ENCODE measurements at places on chromosomes 3 and 15.

- no peak for DNase-seq
Measured at GRCh38 chr15:63544258-63545026, 40.0 kb downstream of the USP3 start.

- DNase-seq: no peak
Measured at GRCh38 chr15:77738441-77739302, 106.0 kb upstream of the LINGO1 start.

DNA sequence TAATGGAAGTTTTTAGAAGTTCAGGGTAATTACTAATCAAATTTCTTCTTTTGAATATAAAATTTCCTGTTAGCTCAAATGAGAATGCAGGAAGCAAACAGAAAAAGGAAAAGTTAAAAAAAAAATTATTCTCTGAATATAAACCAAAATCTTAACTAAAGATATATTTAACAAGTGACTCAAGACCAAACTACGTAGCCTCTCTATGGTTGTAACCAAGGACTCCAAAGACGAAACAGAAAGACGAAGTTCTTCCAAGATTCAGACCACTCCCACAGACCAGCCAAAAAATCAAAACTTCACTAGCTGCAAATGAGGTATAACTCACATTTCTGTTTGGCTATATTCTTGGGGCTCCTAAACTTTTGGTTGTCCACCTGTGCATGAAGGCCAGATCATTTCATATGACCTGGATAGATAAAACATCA, 846.5 kb upstream of the ALCAM start:
- no peak for DNase-seq

GRCh38 chr3:133860519-133860918, 35.2 kb downstream of the RAB6B start:
- no peak for DNase-seq

- DNase-seq: no peak
Measured at GRCh38 chr15:36438499-36438898, 140.9 kb upstream of the CDIN1 start.

DNA sequence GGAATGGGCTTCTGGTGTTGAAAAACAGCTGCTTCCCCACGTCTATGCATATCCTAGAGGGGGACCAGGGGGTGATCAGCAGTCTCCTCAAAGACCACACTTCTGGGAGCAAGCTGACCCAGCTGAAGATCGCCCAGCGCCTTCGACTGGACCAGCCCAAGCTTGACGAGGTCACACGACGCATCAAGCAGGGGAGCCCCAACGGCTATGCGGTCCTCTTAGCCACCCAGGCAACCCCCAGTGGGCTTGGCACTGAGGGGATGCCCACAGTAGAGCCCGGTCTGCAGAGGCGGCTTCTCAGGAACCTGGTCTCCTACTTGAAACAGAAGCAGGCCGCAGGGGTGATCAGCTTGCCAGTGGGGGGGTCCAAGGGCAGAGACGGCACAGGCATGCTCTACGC, 2.5 kb downstream of the RBM15B start:
- DNase-seq: no peak

DNA sequence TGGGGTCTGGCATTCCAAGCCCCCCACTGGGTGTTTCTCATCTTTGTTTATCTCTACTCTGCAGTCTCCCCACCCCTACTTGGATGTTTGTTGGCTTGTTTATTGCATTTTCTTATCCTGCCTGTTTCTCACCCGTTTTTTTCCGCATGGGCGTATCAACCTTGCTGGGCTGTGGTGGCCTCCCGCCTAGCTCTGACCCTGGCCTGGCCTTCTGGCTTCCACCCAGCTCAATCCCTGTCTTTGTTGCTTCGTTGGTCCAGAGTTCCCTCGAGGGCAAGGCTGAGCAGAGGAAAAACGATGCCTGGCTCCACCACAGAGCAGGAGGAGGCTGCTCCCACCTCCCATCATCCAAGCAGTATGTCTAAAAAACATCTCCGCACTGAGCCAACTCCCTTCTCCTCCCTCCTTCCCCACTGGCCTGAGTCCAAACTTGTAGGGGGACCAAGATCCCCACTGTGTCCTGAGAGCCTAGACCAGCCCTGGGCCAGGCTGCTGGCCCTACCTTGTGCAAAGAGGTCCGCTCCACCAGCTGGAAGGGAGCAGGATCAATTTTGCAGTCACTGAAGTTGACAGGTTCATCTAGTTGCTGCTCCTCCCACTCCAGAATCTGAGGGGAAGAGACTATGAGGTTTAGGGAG, 9.8 kb downstream of the CLCN2 start:
- no peak for DNase-seq

DNA sequence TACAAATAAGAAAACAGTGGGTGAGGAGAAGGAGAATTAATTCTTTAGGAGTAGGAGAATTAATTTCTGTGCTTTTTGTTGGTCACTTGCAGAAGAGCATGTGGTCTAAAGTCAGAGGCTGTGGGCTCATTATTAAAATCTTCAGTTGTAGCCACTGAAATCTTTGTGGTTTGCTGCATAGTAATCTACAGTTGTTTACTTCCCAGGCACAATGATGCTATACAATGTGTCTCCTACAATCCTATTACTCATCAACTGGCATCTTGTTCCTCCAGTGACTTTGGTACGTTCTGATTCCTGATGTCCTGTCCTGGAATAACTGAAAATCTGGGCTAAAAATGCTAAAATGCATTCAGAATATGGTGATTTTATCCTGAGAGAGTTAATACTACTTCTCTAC, 21.0 kb downstream of the IFT122 start:
- no peak for DNase-seq

GRCh38 chr3:10374311-10374710, 53.4 kb upstream of the SEC13 start:
- DNase-seq: no peak

GRCh38 chr15:39591141-39591895, 10.4 kb downstream of the THBS1 start:
- DNase-seq: no peak

- DNase-seq: no peak
Measured at GRCh38 chr15:68693071-68693470, 114.3 kb downstream of the CORO2B start.

GRCh38 chr3:59609657-59610348, 560.0 kb upstream of the CFAP20DC start:
- no peak for DNase-seq

- DNase-seq: no peak
Measured at GRCh38 chr3:72186400-72186855, 401.5 kb upstream of the PROK2 start.

GRCh38 chr3:171230865-171231264, 204.3 kb upstream of the SLC2A2 start:
- no peak for DNase-seq

GRCh38 chr3:17801131-17801530, 58.7 kb upstream of the TBC1D5 start:
- DNase-seq: no peak

- no peak for DNase-seq
Measured at GRCh38 chr3:142646020-142646785, 50.0 kb downstream of the PLS1 start.

DNA sequence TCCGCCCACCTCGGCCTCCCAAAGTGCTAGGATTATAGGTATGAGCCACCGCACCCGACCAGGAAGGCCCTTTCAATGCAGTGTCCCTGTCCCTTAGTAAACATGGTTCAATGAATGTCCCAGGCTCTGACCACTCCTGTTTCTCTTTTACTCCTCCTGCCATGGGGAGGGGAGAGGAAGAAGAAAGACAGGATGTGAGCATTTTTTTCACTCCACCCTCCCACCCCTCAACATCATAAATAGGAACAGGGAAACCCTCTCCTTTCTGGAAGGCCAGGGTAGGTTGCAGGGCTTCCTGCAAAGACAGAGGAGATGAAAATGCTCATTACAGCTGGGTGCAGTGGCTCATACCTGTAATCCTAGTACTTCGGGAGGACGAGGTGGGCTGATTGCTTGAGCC, 7.5 kb upstream of the TATDN2 start:
- DNase-seq: no peak

- DNase-seq: no peak
Measured at GRCh38 chr3:126345641-126346460, 11.4 kb downstream of the KLF15 start.

DNA sequence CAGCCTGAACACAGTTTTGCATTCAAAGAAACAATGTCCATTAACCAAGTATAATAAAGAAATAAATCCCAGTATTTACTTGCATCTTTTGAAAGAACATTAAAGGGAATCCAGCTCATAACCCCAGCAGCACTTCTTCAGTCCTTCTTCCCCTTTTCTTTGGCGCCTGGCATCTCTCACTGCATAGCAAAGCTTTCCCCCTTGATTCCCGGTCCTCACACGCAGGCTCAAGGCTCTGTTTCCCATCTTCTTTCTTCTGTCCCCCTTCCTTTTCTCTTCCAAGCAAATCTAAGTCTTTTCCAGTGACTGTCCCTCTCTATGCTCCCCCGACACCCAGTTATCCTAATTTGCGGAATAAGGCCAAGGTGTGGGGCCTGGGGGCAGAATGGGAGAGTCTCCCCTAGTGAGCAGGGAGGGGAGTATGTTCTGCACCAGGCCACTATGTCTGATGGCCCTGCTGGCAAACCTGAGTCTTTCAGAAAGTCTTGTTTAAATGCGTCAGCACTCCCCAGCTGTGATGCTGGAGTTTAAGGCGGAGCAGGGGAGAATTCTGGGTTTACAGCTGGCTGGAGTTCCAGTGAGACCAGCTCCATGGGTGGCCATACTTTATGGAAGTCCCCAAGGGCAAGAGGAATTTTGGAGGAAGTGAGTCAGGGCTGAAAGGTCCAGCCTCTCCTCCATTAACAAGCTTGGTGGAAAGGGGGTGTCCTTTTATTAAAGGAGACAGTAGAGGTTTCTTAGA, 42.1 kb downstream of the GOLGA6A start:
- DNase-seq: no peak

GRCh38 chr15:52334491-52335160, 39.0 kb upstream of the MYO5C start:
- DNase-seq: no peak

DNA sequence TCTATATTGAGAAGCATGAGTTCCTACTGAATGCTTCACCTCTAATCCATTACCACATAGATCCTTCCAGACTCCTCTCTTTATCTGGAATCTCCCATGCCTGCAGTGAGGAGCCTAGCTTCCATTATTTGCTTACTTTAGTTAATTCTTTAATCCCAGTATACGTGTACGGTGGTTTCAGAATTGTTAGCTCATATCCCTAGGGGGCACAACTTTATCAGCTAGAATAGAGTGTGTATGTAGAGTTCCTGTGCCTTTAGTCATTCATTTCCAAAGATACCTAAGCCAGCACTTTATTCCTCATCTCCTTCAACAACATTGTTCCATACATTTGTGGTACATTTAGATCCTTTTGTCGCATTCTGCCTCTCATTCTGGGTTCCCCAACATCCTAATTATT, 226.0 kb downstream of the TJP1 start:
- no peak for DNase-seq

GRCh38 chr3:61008998-61009380, 242.3 kb downstream of the FHIT start:
- DNase-seq: no peak

DNA sequence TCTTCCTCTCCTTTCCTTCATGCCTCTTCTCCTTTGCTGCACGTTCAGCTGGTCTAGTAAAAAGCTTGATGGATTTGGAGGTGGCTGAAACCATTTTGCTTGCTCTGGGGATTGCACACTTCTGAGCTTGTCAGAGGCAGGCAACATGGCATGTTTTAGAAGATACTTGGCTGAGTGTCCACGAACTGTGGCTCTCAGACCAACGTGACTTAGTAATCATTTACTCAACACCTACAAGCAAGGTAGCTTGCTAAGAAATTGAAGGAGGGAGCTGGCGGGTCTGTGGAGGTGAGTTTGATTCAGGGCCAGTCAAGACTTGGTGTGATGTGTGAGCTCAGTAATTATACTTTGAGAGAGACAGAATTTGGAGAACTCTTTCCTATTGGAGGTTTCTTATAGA, 196.0 kb downstream of the LPP start:
- no peak for DNase-seq

GRCh38 chr3:60399292-60399691, 852.0 kb downstream of the FHIT start:
- DNase-seq: no peak

- DNase-seq: no peak
Measured at GRCh38 chr3:159775372-159775961, 213.2 kb upstream of the IL12A start.

DNA sequence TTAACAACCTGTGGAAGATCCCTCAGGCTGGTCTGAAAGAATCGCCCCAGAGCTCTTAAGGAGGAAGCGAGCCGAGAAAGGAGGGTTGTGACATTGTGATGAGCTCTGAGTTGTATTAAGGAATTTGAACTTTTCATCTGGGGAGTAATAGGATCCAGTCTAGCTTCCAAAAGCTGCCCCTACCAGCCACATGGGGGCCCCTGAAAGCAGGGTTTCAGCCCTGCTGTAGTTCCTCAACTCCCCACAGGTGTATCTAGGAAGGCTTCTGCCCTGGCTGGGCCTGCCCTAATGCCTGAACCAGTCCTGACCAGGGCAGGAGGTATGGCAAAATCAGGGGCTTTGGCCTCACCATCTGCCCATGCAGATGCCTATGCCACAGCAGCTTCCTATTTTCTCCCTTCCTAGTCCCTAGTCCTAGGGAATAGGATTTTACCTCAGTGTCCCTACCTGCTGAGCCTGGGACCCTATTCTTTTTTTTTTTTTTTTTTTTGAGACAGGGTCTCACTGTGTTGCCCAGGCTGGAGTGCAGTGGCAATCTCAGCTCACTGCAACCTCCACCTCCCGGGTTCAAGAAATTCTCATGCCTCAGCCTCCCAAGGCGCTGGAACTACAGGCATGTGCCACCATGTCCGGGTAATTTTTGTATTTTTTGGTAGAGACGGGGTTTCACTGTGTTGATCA, 5.0 kb upstream of the AP3S2 start:
- peak; percentile 60 for DNase-seq

DNA sequence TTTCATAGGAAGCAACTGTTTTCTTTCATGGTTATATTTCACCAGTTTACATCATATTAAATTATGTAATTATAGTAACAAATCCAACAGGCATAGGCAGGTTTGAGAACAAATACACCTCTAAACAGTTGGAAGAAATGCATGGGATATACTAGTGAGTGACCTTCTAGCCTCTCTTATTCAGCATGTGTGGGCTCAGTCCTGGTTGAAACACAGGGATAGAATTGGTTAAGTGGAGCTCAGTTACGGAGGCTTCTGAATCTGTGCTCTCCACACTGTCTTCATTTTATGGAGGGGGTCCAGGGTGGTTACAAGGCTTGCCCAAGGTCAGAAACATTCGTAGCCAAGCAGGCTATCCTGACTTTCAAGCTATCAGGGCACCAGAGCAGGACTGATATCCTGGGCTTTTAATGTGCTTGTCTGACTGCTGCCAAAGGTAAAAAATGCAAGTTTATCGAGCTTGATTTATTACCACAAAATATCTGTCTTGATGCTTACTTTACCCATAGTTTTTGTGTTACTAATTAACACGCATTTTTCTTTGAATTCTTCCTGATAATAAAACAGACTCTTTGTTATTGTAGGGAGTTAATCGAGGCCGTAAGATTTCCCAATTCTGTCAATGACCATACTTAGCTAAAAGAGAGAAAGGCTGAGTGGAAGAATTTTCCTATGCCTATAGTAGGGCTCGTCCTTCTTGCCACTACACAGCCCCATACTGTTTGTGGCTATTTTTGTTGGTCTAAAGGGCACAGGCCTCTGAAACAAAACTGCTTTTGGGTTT, 89.6 kb downstream of the FILIP1L start:
- no peak for DNase-seq

GRCh38 chr3:64049136-64049535, 25.8 kb upstream of the PSMD6 start:
- no peak for DNase-seq

Measured in CD4-positive, alpha-beta T cell treated with Interleukin-17A for 4 hours (primary cell).